HS-27A (cell line): ENCODE measurements at places on chromosomes 16 and 17.

DNA sequence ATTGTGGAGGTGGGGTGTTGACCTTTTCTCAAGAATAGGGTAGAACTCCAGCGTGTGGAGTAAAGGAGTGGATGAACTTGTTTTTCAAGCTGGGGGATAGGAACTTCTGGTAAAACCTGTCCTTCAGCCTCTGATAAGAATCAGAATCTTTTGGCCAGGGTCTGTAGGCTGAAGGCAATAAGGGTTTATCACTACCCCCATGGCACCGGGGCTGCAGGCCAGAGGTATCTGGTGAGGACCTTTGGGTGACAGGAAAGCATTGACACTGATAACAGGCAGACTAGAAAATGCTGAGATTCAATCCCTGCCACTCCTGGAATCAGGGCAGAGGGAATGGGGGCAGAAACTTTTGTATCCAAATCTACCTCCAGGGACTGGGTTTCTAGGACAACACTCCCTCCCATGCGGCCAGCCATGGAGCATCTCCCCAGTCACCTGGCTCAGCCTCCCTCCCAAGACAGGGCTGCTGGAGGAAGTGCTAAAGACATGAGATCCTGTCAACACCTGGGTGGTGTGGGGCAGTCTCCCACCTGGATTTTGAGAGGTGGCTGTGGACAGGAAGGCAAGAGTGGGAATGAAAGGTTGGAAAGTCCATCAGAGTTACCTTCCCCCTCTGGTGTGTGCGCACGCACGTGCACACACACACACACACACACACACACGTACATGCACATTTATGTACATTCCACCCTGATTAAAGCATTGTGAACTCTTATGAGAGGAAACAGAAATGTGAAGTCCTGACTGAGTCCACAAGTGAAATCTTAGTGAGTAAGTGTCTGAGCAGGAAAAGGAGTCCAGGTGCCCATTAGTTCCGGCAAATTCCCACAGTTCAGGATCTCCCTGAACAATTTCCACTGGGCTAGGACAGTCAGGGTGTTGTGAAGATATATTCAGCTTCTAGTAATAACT is 53.1 kb upstream of the MARCHF10 start:
- DNase-seq: no peak

- DNase-seq: no peak
Observed at GRCh38 chr16:21263640-21264570, 14.2 kb downstream of the CRYM start.

DNA sequence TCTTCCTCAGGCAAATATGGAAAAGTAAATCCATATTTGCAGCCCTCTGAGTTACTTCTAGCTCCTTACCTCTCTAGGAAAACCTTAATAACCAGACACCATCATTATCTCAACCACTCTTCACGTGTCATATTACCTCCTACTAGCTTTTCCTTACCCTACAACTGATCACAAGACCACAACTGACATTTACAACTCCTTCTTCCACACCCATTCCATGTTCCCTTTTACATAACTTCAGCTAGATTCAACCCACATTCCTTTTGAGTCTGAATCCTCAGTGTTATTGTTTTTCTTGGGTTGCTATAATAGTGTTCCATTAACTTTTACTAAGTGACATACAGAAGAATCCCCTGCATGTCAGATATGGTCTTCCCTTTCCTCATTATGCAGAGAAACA is 4.7 kb upstream of the OR1E2 start:
- DNase-seq: no peak

DNA sequence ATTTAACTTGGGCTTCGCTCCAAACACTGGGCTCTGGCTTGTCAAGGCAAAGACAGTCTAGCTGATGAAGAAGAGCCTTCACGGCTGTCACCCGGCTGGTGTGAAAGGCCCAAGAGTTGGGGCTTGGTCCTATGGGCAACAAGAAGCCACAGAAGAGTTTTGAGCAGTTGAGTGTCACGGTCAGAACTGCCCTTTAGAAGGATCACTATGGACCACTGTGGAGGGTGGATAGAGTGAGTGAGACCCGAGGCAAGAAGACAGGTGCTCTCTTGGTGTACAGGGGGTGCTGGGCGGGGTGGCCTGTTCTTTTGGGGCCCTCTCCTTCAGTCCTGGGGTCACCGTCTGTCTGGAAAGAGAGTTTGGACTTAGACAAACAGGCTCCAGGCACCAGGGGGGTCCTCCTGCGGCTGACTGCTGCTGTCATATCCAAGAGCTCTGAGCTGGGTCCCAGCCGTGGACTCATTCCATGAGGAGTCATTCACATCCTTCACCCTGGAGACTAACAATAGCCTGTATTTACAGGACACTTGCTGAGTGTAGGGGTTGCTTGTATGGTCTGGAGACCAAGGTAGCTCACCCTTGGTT is 2.4 kb downstream of the PIMREG start:
- DNase-seq: no peak

- no peak for DNase-seq
Observed at GRCh38 chr16:4536391-4537106, 2.0 kb downstream of the CDIP1 start.

GRCh38 chr16:16868727-16869126 is 489.8 kb downstream of the NPIPA7 start:
- DNase-seq: no peak

DNA sequence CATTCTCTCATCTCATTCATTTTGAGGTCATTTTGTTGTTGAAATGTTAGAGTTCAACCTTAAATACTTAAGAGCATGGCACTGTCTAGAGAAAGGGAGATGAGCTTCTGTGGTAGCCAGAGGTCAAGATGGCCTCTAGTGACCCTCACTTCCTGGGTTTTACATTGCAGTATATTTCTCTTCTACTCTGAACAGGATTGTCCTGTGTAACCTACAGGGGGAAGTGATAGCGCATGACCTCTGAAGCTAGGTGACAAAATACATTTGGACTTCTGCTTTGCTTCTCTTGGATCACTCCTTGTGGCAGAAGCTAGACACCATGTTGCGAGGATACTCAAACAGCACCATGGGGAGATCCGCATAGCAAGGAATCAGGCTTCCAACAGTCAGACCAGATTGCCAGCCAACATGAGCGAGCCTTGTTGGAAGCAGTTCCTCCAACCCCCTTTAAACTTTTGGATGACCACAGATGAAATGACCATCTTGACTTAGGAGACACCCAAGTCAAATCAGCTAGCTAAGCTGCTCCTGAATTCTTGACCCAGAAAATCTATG is 748.4 kb downstream of the MAF start:
- no peak for DNase-seq

GRCh38 chr17:45314741-45315647 is 1.8 kb downstream of the MAP3K14 start:
- DNase-seq: no peak

GRCh38 chr17:77308861-77309726 is 168.3 kb downstream of the SEC14L1 start:
- no peak for DNase-seq

DNA sequence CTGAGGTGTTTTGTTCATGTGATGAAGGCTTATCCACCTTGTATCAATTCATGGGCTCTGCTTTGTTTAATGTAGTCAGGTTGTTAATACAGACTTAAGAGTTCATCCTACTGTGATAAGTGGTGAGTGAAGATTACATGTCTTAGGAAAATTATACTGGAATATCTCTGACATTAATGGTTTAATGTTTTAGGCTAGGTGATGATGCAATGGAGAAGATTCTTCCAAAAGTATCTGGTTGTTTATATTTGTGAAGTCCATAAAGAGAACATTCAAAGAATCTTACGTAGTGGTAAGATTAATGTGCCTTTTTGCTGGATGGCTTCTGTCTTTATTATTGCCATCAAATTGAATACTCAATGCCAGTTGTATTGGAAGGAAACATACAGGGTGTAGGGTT is 236.4 kb downstream of the BCAS3 start:
- no peak for DNase-seq

- no peak for DNase-seq
Observed at GRCh38 chr17:21024024-21024423, 18.8 kb downstream of the USP22 start.

DNA sequence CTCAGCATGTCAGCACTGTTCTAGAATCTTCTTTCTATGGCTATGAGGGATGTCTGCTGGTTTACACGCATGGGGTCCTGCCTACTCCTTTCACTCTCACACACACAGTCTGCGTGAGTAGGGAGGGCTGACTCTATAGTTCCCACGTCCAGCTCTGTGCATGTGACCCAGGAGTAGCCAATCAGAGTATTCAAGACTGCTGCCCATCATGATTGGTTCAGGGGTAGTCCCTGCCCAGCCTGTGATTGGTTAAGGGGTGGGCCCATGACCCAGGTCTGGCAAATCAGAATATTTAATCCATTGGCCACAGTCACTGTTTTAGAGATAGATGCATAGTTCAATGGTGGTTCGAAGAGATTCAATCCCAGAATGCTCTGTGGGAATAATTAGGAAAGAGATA is 151.3 kb upstream of the IRX3 start:
- DNase-seq: no peak

DNA sequence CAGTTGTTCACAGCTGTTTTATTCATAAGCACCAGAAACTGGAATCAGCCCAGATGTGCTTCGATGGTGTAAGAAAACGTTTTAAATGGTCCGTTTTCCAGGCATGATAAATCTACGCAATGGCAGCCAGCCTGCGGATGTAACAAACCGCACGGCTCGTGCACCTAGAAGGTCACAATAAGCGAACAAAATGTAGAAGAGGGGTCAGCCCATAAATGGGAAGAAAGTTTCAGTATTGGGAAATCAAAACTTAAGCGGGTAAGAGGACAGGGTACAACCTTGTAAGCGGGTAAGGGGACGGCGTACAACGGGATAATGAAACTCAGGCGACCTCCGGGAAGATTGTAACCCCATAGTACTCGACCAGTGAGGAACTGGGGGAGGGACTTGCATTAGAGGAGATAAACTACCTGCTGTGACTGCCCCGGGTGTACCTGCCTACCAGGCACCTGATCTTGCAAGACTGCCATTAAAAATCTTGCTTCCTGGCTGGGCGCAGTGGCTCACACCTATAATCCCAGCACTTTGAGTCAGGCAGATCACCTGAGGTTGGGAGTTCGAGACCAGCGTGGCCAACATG is 66.6 kb downstream of the ANKRD11 start:
- no peak for DNase-seq

GRCh38 chr17:31581491-31581890 is 190.0 kb downstream of the RAB11FIP4 start:
- DNase-seq: no peak

- no peak for DNase-seq
Observed at GRCh38 chr17:50993544-50993943, 127.1 kb downstream of the SPAG9 start.

- DNase-seq: no peak
Observed at GRCh38 chr17:27571563-27572352, 59.2 kb upstream of the LGALS9 start.

DNA sequence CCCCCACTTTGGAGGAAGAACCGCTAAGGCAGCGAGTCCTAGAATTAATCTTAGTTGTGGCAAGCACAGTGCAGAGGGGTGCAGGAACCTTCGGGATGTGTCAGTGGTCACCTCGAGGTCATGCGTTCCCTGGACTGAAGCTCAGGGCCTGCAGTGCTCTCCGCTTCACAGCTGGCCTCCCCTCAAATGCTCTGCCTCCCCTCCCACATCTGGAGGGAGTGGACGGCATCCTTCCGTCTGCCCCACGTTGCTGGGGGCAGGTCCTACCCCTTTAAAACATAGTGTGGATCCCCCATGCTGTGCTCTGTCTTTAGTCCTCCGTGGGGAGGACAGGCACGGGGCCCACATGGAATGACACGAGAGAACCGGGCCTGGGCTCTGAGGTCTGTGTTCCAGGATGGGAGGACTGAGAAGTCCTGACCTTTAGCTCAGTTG is 99.5 kb upstream of the CDC42EP4 start:
- DNase-seq: no peak

- DNase-seq: no peak
Observed at GRCh38 chr16:27980919-27981700, 82.4 kb downstream of the GSG1L start.

DNA sequence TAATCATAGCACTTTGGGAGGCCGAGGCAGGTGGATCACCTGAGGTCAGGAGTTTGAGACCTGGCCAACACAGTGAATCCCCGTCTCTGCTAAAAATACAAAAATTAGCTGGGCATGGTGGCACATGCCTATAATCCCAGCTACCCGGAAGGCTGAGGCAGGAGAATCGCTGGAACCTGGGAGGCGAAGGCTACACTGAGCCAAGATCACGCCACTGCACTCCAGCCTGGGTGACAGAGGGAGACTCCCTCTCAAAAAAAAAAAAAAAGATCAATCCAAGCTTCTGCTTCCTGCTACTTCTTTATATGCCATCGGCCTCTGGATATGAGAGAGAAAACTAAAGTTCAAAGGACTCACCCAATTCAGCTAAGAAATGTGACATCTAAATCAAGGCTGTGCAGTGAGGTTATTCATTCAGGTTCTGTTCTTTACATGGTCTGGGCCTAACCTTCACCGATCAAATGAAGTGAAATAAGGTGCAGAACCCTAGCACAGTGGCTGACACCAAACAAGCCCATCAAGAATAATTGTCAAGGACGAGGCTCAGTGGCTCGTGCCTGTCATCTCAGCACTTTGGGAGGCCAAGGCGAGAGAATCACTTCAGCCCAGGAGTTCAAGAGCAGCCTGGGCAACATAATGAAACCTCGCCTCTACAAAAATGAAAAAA is 25.6 kb downstream of the ZP2 start:
- no peak for DNase-seq

DNA sequence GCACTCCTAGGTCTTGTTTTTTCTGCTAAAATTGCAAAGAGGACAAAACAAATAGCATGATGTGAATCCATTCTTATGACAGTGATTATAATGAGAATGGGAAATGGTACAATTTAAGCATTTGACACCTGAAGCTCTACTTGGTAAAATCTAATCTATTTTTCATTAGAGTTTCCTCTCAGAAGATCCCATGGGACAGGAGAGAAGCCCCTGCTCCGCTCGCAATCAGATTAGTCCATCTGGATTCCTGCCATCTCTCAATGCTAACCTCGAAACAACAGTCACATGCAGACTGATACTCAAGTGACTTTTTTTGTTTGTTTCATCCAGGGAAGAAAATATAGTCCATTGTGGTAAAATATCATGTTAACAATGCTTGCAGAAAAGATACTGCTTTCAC is 107.4 kb upstream of the TOM1L1 start:
- no peak for DNase-seq

GRCh38 chr17:7347630-7348477 is 4.1 kb upstream of the KCTD11 start:
- DNase-seq: no peak

- no peak for DNase-seq
Observed at GRCh38 chr16:500709-501108, 26.8 kb upstream of the CAPN15 start.

DNA sequence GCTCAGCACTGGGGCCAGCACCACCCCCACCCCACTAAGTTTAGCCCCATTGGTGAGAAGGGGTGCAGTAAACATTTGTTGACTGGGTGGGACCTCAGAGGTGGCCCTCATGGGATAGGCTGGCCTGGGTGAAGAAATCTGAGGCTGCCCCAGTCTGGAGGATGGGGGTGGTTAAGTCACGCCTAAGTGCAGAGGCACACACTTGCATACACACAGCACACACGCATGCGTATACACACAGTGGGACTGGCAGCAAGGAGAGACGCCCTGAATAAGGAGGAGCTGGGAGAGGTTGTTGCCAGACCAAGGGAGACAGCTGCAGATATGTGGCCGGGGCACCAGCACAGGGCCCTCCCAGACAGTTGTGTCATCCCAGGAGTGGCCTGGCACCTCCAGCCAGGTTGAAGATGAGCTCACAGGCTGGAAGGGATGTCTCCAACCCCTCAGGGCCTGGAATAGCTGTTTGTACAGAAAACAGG is 3.0 kb upstream of the BCAR1 start:
- no peak for DNase-seq

- DNase-seq: no peak
Observed at GRCh38 chr17:27391427-27391826, 64.8 kb upstream of the KSR1 start.

GRCh38 chr16:17510567-17510966 is 39.8 kb upstream of the XYLT1 start:
- DNase-seq: no peak
